ENCODE measurements at places on chromosomes 2 and 18.

DNA sequence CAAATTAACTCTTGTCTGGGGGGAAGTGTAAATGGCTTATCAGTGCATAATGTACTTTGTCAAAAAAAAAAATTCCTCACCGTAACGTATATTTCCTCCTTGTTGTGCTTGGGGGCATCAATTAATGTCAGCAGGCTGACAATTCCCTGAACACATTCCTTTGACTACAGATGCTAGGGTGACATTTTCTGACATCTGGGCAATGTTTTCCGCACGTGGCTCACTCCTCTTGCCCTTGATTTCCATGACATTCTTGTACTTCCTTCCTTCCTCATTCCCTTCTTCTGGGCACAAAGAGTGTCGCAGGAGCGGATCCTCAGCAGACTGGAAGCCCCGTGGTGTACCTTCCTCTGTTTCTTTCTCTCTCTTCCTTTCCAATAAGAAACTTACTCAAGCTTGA is 173.7 kb downstream of the SP3 start:
- no peak for DNase-seq

DNA sequence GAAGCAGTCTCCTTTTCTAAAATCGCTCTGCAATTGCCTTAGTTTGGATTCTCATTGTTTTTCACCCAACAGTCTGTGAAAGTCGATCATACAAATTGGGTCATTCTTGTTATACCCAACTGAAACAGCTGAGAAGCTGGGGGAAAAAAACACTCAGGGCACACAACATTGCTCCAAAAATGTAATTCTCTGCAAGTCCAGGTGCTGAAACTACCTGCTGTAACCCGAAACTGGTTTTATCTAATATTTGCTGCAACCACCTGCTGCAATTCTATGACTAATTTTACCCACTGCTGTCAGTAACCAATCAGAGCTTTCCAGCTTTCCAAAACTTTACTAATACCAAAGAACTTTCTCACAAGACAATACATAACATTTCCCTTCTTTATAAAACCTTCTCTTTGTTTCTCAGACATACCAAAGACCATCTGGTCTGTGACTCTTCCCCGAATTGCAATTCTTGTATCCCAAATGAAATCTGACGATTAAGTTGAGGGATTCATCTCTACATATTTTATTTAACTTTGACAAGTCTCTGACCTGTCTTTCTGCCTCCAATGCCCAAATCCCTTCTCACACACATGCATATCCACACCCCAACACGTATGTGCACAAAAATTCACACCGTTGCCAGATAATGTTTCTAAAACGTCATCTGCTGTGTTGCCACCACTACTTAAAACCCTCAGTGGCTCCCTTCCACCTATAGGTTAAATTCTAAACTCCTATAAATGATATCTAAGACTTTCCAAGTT is 198.3 kb downstream of the PIEZO2 start:
- DNase-seq, result no peak

DNA sequence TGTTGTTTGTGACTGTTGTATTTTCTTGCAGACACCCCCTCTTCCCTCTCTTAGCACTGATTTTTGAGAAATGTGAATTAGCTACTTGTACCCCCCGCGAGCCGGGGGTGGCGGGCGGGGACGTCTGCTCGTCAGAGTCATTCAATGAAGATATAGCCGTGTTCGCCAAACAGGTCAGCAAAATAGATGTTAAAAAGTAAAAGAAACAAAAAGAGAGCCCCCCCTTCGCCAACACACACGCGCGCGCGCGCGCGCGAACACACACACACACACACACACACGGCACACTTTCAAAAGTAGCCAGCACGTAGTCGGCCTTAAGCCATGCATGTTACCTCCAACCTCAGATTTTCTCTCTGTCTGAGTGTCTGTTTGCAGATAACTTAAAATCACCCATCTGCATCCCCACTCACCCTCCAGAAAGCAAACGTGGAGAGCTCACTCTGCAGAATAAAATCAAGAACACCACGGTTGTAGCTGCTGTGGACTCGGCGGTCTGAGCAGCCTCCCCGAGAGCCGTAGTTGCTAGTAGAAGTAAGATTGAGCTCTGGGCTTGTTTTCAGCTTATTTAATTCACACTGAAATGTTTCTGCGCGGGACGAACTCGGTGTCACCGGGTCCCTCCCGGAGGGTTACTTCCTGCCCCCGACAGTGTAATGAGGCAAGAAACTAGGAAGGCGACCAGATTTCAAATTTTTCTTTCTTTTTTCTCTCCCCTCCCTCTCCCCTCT is 5.1 kb downstream of the MEIS1 start:
- no peak for DNase-seq

- DNase-seq, result no peak
Observed at GRCh38 chr2:7392076-7392787, 475.0 kb downstream of the RNF144A start.

DNA sequence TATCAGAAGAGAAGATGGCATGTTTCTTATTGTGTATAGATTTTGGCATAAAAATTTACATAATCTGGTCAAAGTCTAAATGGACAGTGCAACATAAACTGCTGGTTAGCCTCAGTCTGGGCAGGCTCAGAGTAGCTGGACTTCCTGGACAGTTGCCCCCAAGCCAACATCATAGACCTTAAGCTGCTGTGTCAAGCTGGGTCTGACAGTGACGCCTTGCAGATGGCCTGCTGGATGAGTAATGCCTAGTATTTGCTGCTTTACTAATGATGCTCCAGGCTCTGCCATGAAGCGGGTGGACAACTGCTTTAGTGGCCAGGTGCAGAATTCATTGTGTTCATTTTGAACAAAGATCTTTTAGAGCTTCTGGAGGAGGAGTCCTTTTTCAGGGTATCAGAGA is 603.7 kb upstream of the ZEB2 start:
- no peak for DNase-seq

- DNase-seq, result no peak
Observed at GRCh38 chr2:197559681-197560080, 43.8 kb downstream of the MOB4 start.

DNA sequence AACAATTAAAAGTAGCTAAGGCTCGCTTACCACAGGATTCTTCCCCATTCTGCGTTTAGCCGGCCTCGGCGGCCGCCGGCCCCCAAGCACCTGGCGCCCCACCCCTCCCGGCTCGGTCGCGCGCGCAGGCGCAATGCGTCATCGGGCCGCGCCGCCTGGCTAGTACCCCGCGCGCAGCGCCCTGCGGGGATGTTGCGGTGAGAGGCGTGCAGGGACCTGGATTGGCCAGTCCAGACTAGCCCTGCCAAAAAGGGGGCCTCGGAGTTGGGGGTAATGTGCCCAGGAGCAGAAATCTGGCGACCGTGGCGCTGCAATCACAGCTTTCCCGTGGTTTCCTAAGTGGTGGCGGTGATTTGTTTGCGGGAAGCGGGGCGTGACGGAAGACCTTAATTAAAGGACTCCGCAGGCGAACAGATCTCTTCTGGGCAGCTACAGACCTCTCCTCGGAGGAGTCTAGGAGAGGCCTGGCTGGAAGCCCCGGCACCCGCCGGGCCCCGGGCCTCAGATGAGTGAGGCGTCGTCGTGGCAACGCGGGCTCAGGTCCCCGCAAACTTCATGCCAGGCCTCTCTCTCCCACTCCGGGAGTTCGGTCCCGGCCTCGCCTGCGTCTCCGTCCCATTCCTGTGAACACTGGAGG is 606 bp downstream of the TMEM237 start:
- peak; percentile 74 for DNase-seq

DNA sequence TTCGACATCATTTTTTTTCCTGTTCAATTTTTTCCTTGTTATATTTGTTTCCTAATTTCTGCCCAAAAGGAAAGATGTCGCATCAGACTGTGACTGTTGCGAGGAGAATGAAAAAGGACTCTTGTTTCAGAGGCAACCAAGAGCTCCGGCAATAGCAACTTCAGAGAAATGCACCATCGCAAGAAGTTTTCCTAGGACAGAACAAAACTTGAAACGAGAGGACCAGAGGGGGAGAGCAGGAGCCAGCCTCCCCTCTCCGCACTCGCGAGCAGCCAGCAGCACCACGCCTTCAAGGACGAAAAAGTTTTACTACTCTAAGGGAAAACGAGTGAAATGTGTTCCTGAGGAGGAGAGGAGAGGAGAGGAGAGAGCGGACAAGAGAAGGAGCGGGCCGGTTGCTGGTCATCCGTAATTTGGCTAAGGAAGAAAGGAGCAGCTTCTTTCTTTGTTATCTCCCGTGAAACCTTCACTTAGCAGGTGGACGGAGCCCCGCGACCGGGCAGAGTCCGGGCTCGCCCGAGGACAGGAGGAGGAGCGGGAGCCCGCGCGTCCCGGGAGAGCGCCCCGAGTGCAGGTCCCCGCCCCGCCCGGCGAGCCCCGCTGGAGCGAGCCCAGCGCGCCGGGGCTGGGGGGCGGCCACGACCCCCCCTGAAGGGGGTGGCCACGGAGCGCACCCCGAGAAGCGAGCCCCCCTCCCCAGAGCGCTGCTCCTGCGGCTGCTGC is 744 bp downstream of the POU3F3 start:
- DNase-seq, result peak; percentile 19

- DNase-seq, result no peak
Observed at GRCh38 chr18:26940744-26941398, 75.4 kb upstream of the AQP4 start.

DNA sequence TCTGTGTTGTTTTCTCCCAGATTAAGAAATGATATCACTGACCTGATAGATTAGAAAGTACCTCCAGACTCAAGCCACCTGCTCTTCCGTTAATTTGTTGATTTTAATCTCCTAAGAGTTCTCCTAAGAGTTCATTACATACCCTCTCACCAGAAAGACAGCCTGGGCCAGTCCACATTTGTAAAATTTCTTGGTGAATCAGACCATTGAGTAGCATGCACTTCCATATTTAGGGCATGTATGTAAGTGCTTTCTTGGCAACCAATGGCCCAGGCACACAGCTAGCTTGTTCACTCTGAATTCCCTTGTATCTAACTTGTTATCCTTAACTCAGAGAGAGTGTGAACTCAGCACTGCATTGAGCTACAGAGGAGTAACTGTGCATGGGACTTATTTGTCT is 158.1 kb upstream of the ACAA2 start:
- DNase-seq, result no peak

DNA sequence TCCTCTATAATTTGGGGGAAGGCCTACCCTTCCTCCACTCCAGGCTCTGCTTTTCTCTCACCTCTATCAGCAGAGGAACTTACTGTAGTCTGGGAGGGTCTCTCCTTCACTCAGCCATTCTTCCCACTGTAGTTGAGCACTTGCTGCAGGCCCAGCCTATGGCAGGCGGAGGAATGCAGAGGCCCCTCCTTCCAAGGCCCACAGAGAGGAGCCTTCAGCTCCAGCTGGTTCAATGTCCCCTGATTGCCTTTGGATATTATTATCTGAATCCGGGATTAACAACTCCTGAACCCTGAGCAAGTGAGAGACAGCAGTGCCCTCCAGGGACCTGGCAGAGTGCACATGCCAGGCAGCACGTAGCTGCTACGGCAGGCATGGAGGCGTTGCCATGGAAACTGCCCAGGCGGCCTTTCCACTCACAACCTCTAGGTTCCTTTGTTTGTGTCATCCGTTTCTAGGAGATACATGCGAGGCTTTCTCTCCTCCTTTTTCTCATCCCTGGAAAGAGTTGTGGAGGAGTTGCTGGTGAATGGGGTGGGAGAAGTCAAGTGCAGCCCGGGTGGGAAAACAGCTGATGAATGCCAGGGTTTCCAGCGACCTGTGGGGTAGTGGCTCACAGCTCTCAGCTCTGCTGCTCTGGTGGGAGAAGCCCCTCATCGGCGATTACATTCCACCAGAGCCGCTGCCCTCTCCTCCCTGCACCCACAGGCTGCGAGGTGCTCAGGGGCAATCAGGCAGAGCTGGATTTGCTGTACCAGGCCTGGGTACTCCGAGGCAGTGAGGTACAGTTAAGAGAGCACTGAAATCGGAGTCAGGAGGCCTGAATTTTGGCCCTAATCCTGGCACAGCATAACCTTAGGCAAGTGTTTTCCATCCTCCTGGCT is 55.3 kb upstream of the HK2 start:
- DNase-seq, result peak; percentile 16

DNA sequence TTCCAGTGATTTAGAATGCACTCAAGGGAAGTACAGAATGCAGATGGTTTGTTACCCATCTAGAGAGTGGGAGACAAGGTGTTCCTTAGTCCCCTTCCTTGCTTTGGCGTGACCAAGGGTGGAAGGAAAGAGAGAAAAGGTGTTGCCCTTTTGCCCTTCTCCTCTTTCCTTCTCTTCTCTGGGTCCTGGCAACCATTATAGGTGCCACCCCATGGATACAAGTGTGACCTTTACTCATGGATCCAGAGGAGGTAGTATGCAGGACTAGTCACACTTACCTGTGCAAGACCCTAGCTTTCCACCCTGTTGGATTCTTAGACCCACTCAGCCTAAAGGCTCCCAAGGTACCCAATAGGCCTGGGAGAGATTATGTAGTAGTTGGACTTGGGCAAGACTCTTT is 11.6 kb upstream of the RBFA start:
- no peak for DNase-seq

- no peak for DNase-seq
Observed at GRCh38 chr2:40955635-40956034, 503.7 kb upstream of the SLC8A1 start.

DNA sequence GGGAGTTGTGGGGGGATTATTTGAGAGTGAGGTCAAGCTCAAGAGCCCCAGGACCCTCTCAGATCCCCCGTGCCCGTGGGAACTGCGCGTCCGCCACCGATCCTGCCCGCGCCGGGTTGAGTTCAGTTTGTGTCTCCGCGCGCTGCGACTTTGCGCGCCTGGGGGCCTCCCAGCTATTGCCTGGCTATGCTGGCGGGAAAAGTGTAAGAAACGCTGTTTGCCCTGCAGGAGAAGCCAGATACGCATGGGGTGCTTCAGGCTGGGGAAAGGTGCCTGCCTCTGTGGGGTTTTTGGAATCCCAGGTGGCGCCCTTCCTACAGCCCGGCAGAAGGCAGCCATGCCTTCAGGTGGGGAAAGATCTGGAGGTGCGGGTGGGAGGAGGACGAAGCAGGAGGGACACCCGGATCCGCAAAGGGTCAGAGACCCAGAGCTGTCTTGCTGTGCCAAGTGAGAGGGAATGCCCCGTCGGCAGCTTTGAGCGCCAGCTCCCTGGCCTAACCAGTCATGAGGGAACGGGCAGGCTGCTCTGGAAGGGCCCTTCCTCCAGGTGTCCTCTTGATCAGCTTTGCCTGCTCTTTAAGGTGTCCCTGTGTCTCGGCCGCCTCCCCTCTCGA is 22.5 kb downstream of the TEX44 start:
- no peak for DNase-seq

DNA sequence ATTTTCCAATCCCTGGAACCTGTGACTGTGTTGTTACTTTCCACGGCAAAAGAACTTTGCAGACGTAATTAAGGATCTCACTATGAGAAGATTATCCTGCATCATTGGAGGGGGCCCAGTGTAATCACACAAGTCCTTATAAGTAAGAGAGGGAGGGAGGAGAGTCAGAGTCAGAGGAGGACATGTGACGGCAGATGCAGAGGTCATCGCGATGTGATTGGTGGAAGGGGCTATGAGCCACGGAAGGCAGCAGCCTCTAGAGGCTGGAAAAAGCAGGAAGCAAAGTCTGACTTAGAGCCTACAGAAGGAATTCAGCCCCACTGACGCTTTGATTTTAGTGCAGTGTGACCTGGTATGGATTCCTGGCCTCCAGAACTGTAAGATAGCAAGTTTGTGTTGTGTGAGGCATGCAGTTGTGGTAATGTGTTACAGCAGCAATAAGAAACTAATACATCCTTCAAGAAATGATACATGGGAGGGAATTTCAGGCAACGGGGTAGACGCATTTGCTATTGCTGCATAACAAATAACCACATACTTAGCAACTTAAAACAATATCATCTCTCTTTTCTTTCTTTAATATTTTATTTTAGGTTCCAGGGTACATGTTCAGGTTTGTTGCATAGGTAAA is 112.7 kb upstream of the SERPINE2 start:
- no peak for DNase-seq

GRCh38 chr18:57931038-57931437 is 113.0 kb upstream of the NEDD4L start:
- peak; percentile 53 for DNase-seq

- no peak for DNase-seq
Observed at GRCh38 chr2:219386532-219387280, 1.0 kb downstream of the DNPEP start.
